Heart left ventricle (tissue), 16 donors: ENCODE measurements at places on chromosomes 7 and 10. TPM values are rescaled to one million over a fixed set of nuclear protein-coding genes. Genes with fewer than 3 reads are reported as not detected.

DNA sequence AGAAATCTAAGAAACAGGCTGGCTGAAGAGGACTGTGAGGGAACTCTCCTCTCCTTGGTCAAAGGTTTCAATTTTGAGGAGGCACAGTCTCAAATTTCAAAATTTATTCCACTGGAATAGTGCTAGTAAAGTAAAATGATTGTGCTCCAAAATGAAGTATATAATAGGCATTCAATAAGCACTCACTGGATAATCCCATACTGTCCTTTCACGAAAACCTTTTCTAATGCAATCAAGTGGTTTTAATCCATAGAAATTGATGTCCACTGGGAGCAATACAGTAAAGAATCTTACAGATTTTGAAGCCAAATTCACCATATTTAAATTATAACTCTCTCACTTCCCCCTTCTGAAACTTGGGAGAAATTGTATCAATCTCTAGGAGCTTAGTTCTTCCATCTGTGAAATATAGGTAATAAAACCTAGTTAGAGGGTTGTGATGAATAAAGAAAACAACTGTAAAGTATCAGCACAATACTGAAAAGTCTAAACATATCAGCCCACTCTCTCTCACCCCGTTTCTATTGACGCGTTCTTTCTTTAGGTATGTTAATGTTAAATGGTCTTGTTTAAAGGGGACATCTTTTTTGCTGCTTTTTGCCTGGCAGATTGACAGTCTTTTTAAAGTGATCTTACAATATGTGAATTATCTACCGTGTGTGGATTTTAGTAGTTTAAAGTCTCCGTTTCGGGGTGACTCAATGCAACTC is 40.8 kb upstream of the LRRN3 start:
- no peaks in the 10 kb centered on the region for H3K27me3 ChIP-seq
- no peak for DNase-seq
- no peak overlapping the region for H3K4me3 ChIP-seq
- no peaks in the 10 kb centered on the region for H3K4me1 ChIP-seq
- no peak overlapping the region for H3K27ac ChIP-seq

GRCh38 chr7:8221567-8221966 is 40.4 kb downstream of the ICA1 start:
- H3K36me3 ChIP-seq, result peaks cover 27% of the 10 kb centered on the region
- H3K4me3 ChIP-seq, result no peak overlapping the region
- no peak for DNase-seq
- H3K4me1 ChIP-seq, result peaks cover 5% of the 10 kb centered on the region
- H3K27ac ChIP-seq, result no peak overlapping the region
- H3K27me3 ChIP-seq, result no peaks in the 10 kb centered on the region

DNA sequence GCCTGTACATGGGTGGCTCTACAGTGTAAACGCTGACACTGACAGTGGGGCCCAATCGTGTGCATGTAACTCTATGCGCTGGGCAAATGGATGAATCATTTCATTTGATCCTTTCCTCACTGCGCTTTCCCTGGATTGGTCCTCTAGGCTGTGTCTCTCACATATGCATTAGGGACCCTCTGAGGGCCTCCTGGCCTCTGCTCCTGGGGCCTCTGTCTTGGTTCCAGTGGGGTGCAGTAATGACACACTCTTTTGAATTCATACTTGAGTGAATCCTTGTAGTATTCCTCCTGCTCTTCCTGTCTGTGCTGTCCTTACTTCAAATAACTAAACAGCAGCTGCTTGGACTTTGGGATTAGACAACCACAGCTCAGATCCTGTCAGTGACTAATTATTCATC is 176.5 kb upstream of the ADO start:
- peaks cover 6% of the 10 kb centered on the region for H3K4me1 ChIP-seq
- no peak for DNase-seq
- no peak overlapping the region for H3K4me3 ChIP-seq
- H3K27ac ChIP-seq, result no peak overlapping the region

GRCh38 chr7:130887182-130887956 is 153.4 kb upstream of the KLF14 start:
- peaks cover 42% of the 10 kb centered on the region for H3K4me1 ChIP-seq
- H3K27me3 ChIP-seq, result no peaks in the 10 kb centered on the region
- H3K36me3 ChIP-seq, result no peaks in the 10 kb centered on the region
- H3K27ac ChIP-seq, result no peak overlapping the region
- DNase-seq, result no peak
- H3K4me3 ChIP-seq, result no peak overlapping the region

The AGR3 gene
- total RNA-seq, result not detected

The FXYD4 gene
- total RNA-seq, result not detected

The UBN2 gene
- 25.4 TPM for total RNA-seq
